ENCODE measurements at places on chromosomes 5 and 9.

GRCh38 chr5:180668835-180669596 is 19.6 kb upstream of the FLT4 start:
- no peak for DNase-seq

DNA sequence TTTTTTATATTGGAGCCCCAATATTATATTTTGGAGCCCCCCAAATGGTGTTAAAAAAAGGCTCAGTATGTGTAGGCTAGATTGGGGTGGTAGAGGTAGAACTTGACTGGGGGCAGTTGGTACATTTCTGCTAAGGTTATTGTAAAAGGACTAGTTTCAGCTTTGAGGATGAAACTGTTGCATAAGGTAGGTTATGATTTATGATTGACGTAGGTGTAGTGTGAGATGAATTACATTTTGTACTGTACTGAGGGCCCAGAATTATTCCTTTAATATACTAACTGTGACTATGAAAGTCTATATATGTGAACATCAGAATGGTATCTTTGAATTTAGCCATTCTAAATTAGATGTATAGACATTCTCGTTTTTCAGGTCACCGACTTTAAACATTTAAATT is 3.6 kb downstream of the RIC1 start:
- peak; percentile 95 for DNase-seq

GRCh38 chr5:23112237-23112636 is 259.1 kb upstream of the CDH12 start:
- DNase-seq: no peak

DNA sequence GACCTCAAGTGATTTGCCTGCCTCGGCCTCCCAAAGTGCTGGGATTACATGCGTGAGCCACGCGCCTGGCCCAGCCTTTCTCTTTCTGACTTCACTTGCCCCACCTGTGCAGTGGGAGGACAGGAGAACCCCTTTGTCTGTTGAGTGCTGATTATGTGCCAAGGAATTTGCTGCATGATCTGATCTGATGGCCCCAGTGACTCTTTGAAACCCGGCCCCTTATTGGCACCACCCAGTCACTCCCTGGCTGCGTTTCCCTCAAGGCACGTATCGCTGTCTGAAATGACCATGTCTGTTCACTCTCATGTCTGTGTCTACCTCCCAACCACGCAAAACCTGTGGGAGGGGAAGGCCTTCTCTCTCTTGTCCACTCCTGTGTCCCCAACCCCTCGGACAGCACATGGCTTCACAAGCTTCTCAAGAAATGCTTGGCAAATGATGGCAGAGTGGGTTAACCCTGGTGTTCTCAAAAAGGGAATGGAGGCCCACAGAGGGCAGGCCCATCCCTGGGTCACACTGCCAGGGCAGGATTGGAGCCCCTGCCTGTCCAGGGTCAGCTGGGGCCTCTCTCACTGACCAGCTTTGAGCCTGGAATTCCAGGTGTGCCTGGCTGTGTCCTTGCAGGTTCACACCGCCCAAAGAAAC is 21.9 kb downstream of the NEK6 start:
- DNase-seq: no peak

- DNase-seq: no peak
Observed at GRCh38 chr9:136493567-136493971, 10.7 kb upstream of the SEC16A start.

GRCh38 chr9:125549891-125550885 is 156.8 kb downstream of the MAPKAP1 start:
- DNase-seq: no peak

DNA sequence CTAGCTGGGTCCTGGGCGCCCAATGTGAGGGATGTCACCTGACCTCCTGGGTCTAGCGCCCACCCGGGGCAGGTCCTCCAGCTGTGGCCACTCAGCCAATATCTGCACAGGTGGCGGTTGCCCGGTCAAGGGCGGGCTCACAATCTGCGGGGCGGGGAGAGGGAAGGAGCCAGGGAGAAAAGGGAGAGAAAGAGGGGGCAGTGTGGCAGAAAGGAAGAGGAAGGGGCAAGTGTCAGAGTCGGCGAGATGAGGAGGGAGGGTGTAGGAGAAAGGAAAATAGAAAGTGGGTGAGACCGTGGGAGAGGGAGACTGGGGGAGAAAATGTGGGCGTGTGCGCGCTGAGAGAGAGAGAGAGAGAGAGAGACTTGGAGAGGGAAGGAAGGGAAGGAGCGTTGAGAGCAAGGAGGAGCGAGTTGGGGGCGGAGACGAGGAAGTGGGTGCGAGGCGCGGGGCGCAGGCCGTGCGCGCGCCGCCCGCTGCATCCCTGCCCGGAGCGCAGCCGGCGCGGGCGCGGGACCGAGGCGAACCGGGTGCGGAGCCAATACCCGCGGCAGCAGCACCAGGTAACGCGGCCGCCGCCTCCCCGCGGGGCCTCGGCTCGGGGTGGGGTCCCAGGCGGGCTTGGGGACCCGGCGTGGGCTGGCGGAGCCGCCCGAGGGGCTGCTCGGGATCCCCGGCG is at the start of gene HRH2:
Gene HRH2, plus strand, starts transcription at position 479 of the 679 bp plus-strand sequence. CDS start 25,163 bp downstream, outside the sequence.
- no peak for DNase-seq

DNA sequence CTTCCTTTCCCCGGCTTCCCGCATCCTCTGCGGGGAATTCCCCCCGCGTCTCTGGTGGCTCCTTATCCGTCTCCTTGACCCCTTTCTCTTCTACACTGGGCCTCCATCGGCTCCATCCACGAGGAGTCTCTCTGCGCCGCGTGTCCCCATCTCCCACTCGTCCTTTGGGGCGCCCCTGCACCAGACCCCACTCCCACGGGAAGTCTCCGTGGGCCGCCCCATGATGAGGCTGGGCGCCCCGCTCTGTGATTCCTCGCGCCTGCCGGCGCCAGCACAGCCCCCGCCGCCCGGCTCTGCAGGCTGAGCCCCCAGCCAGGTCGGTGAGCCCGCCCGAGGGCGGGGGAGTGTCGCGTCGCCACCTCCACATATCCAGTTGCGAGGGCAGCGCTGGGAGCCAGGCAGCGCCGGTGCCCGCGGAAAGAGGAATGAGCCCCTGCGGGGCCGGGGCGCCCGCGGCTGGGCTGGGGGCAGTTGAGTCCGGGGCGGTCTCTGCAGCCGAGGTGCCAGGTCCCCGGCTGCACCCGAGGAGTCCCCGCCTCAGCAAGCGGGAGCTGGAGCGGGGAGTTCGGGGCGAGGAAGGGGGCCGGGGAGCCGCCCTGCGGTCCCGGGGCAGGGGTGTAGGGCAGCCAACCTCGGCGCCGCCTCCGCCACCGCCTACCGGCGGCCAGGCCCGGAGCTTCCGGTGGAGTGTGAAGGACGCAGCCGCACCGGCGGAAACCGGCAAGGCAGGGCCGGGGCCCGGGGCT is 2.1 kb upstream of the TRAF1 start:
- peak; percentile 67 for DNase-seq

DNA sequence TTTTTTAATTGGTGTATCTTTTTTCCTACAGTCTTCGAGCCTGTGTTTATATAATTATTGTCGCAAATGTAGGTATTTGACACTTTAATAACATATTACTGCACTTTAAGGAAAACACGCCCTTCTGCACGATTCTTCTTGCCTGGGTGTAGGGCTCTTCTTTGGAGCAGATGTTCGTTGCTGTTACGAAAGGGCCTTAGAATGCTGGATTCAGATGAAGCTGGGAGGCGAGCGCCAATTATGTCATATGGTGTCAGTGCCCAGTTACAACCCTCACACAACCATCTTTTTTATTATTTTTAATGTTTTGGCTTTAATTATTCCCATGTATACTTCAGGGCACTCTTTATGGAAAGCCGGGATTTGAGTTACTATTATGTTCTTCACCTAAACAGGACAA is 553.0 kb downstream of the EBF1 start:
- no peak for DNase-seq

- no peak for DNase-seq
Observed at GRCh38 chr5:164188733-164189148, 683.3 kb downstream of the MAT2B start.

GRCh38 chr5:169146158-169146557 is 154.8 kb downstream of the SLIT3 start:
- DNase-seq: no peak
